Cortex of kidney (tissue), 1 donor: ENCODE measurements at places on chromosomes 13 and 19.

- DNase-seq: no peak
Measured at GRCh38 chr13:113518076-113518803, 27.7 kb upstream of the DCUN1D2 start.

- DNase-seq: no peak
Measured at GRCh38 chr13:34570698-34571353, 371.2 kb upstream of the NBEA start.

- DNase-seq: no peak
Measured at GRCh38 chr19:20660473-20661140, 764 bp downstream of the ZNF626 start.

DNA sequence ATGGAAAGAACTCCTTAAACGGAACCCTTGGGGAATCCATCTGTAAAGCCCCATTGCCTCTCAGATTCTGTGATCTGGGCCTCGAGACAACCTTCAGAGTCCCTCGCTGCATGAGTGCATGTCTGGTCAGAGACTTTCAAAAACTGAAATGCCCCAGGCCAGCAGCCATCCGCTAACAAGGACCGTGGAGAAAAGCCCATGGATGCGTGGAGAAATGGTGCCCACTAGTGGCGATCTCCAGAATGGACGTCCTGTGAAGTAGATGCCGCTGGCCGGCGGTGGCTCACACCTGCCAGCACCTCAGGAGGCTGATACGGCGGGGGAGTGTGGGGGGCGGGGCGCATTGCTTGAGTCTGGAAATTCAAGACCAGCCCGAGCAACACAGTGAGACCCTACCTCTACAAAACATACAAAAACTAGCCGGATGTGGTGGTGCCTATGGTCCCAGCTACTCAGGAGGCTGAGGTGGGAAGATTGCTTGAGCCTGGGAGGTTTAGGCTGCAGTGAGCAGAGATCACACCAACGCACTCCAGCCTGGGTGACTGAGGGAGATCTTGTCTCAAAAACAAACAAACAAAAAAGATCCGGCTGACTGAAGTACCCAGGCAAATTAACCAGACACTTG lies 7.9 kb upstream of the CDC16 start:
- no peak for DNase-seq

DNA sequence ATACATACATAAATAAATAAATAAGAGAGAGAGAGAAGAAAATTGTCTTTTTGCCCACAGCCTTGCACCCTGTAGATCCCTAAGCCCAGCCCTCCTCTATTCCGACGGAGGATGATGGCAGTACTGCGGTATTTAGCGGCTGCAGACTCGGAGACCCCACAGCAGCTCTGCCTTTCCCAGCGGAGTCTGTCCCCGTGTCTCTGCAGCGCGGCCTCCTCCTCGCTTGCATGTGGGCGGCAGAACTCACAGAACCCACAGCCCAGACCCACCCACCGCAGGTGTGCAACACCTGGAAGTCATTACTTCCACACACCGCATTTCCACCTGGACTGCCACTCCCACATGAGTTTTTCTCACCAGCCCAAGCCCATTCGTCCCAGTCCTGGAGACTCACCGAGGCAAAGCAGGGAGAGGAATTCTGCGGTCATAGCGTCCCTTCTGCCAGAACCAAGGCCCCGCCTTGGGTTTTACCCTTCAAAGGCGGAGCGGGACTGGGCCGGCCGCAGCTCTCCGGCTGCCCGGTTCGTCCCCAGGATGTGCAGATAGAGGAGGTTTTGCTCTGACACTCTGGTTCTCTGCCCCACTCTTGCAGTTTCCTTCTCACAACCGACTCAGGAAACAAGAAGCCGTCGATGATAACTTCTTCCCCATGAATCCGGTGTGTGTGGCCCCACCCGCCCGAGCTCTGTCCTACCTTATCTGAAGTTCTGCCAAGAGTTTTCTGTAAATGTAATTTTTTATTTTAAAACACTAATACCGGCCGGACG lies at the start of gene VSTM1:
VSTM1 (minus strand) TSS at position 548 of the 767 bp plus-strand sequence; CDS start at position 428, 120 bp downstream.
- no peak for DNase-seq

- DNase-seq: no peak
Measured at GRCh38 chr13:98997738-98998641, 20.1 kb upstream of the DOCK9 start.

GRCh38 chr19:50629801-50630200 lies 9.9 kb downstream of the SYT3 start:
- DNase-seq: no peak
